ENCODE measurements at places on chromosomes 1 and 21.

DNA sequence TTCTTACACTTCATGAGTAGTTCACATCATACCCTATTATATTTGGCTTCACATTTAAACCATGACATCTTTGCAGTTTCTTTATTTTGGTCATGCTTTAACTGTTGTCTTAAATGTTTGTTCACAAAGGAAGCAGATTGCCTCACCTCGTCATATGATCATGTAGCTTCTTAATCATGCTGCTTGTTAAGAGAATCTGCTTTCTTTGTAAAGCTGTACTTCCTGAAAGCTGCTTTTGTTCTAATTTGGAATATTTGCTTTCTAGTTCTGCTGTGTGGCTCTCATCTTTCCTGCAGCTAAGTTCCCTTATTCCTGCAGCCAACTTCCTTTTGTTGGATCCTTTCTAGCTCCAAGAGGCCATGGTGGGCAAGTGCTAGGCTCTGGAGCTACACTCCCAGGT is 62.9 kb upstream of the SIM2 start:
- DNase-seq = no peak

DNA sequence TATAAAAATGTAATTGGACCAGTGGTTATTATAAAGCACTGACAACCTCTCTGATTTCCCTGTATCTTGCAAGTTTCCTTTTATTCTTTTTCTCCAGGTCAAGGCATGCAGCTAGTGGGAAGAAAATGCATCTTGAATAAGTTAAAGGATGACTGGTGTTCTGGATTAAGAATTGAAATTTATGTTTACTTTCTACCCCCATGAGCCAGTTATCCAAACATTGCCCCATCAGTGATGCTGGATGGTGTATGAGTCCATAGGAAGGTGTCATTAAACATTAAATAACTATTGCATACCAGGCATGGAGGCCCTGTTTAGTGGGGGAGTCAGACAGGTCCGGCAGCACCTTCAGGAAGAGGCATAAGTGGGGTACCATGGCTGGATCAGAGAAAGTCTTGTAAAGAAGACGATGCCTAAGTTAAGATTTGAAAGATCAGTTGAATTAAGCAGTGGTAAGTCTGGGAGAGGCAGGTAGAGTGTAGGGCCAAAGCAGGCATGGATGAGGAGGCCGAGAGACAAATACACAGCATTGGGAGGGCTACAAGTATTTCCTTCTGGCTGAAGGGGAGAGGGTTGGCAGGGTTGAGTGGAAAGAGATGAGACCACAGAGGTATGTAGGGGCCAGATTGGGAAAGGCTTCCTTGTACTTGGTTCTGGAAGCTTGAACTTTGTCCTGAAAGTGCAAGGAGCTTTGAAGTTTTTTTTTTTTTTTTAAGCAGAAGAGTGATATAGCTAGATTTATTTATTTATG is 5.7 kb downstream of the SZRD1 start:
- DNase-seq = no peak

DNA sequence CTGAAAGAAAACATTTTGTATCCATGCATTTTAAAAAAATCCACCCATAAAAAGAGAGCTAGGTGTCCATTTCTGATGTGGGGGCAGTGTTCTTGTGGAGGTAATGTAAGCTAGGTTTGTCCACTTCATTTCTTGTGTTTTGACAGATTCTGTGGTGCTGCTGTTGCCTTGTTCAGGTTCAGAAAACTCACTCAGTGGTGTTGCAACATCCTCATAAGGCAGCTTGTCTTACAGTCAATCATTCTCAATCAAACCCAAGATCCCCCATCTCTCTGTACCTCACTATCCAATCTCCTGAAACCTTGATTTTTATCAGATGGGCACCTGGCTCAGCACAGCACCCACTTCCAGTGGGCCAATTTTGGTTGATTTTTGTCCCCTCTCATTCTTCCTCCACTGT is 94.1 kb downstream of the TENT5C start:
- no peak for DNase-seq

DNA sequence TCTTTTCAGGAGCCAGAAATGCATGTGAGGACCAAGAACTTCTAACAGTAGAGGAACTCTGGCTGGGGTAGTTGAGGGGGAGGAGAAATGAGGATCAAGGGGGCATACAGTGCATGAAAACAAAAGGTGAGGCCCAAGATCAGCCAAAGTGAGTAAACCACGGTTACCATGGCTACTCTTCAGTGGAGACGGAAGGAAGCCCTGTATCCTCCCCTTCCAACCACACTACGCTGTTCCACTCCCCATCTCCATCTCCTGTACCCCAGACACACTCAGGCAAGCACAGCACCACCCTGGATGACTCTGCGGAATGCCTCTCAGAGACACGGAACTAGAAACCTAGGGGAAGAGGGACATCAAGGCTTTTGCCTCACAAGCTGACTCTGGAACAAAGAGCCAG is 157.6 kb upstream of the CAMK1G start:
- no peak for DNase-seq

GRCh38 chr1:16076031-16076864 is 2.8 kb upstream of the FAM131C start:
- no peak for DNase-seq

GRCh38 chr1:22806584-22806983 is 95.9 kb downstream of the EPHB2 start:
- no peak for DNase-seq

DNA sequence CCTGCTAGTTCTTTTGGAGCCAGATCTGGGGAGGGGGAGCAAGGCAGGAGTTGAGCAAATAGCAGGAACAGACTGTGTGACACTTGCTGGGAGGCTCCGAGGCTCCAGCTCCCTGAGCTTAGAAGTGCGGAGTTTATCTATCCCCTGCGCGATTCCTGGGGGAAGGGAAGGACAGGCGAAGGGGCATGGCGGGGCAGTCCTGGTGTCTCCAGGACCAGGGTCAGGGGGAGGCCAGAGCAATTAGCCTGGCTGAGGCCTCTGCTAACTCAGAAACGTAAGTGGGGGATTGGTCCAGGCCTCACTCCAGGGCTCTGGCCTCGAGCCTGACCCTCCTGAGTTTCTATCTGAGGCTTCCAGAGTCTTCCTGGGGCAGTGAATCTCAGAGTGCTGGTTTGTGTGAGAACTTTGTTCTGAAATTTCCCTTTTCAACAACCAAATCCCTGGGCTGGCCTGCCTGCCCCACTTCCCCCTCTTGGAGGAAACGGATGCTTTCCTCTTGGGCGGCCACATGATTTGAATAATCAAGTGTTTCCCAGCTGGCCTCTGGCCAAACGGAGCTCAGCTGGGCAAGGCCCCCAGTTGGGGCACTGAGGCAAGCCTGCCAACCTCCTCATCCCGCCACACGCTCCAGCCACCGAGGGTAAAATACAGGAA is 15.6 kb downstream of the ALPL start:
- no peak for DNase-seq

DNA sequence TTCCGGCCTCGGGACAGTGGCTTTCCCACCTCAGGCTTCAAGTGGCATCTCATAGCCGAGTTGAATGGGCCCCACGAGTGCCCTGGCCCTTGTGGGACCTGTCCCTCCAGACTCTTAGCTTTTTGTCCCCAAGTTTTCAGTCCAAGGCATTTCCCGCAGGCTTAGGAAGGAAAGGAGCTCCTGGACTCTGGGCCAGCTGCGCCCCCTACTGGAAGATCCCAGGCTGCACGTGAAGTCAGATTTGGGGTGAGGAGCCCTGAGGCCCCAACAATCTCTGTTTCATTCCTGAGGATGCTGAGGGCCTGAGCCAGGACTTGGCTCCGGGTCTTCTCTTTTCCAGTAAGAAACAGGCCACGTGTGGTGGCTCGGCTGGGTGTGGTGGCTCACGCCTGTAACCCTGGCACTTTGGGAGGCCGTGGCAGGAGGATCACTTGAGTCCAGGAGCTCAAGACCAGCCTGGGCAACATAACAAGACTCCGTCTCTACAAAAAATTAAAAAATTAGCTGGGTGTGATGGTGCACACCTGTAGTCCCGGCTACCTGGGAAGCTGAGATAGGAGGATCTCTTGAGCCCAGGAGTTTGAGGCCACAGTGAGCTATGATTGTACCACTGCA is 67.4 kb downstream of the ARHGEF10L start:
- no peak for DNase-seq

DNA sequence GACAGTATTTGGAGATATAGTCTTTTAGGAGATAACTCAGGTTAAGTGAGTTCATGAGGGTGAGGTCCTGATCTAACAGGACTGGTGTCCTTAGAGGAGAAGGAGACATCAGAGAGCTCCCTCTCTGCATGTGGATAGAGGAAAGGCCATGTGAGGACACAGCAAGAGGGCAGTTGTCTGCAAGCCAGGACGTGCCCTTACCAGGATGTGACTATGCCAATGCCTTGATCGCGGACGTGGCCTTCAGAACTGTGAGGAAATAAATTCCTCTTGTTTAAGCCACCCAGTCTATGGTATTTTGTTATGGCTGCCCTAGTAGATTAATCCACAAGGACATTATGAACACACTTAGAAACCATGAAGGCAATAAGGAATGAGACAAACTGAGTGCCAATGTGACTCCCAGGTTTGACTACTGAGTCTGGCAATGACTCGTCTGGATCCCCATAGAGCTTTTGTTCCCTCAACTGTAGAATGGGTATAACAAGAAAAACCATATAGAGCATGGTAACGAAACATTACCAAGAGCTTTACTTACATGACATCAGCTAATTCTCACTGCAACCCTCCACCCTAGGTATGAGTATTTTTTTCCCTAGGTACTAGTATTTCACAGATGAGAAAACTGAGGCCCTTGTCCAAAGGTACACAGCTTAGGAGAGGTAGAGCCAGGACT is 6.5 kb downstream of the URB1 start:
- DNase-seq = no peak

DNA sequence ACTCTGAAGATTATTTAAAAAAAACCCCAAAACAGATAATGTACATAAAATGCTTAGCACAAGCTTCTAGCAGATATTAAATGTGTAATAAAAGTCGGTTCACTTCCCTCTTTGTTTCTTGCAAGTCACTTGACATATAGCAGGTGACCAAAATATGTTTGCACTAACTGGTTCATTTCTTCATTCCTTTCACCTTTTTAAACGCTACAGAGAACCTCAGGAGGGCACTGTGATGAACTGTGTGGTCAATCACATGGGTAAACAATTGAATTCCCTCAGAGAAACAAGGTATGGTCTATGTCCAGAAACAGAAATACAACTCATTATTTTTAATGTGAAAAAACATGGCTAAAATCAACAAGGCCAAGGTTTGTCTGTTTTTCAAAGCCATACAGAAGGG is 51.3 kb upstream of the BCL10 start:
- no peak for DNase-seq

DNA sequence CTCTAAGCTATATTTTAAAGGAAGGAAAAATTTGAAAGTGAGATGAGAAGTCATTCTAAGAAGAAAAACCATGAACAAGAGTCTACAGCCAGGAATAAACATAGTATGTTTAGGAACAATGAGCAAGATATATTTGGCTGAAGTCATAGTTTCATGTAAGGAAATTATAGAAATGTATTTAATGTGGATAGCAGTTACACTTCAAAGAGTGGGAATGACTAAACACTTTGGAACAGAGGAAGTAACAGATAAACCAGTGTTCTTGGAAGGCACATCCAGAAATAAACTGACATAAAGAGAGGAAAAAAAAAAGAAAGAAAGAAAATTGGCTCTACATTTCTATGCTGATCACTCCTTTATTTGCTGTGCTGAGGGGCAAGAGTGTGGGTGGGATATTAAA is 18.0 kb downstream of the C8A start:
- DNase-seq = no peak

DNA sequence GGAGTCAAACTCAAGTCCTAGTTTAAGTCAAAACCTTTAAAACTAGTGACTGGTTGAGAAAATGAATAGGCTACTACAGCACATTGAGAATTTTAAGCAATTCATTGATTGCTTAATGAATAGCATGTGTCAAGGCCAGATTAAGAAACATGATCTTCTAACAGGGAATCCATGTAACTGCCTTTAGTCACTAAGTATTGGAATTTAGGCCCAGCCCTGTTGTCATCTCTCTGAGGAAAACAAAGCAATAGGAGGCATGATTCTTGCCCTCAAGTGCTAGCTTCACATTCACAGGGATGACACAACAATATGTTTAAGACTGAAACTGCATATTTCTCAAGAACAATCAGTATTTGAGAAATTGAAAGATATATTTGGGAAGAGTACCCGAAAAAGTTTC is 70.0 kb upstream of the PTGS2 start:
- DNase-seq = no peak

GRCh38 chr1:25208092-25208491 is 24.2 kb downstream of the SYF2 start:
- no peak for DNase-seq

GRCh38 chr1:85884372-85885035 is 176.3 kb upstream of the ZNHIT6 start:
- DNase-seq = no peak

DNA sequence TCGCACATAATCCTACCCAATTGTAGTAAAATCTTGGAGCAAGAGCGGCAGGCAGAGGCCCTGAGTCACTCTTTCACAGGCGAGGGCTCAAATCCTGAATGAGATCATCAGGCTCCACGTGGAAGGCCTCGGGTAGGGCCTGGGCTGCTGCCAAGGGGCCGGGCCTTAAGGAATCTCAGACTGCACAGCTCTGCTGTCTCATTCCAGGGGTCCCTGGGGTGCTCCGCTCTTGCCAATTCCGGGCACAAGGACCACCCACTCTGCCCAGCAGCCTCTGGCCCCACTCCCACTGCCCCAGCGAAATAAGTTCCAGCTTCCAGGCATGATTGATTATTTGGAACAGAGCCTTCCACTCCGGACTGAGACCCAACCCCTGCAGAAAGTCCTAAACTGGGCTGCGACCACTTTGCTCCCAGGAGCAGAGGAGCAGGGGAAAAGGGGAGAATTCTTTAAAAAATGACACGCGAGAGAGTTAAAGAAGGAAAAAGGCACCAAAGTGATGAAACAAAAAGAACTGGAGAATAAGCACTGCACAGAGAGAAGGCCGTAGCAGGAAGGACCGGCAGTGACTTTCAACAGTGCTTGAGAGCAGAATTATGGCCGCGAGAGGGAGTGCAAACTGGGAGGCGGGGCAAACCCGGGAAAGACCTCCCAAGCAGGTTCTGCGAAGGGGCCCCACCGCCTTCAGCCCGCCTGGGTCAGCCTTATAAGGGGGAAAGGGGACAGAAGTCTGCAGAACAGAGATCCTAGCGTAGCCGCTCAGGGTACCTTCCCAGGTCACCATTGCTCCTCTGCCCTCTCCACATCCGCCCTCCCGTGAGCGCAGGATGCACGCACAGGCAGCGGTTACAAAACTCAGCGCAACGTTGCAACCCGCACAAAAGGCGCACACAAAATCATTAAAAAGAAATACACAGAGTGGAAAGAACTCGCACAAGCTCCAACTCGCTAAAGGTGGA is 2.0 kb downstream of the ADAMTS1 start:
- DNase-seq = no peak

DNA sequence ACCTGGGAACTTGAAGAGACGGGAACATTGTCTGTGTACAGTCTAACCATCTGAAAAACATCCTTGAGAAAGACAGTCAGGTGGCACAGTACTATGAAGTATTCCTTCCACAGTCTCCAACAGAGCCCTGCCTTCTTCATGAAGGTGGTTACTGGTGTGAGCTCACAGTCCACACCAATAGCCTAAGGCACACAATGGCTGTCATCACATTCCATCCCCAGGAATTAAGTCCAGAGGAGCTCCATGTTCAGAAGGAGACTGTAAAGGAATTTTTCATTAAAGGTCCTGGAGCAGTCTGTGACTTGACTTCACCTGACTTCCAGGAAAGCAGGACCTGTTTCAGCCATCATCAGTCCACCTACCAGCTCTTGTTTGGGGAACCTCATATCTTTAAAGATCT is 180.2 kb downstream of the C1orf21 start:
- no peak for DNase-seq

Data from T-helper 2 cell (primary cell).